RWPE2 (cell line): ENCODE measurements at places on chromosomes 16 and 17.

DNA sequence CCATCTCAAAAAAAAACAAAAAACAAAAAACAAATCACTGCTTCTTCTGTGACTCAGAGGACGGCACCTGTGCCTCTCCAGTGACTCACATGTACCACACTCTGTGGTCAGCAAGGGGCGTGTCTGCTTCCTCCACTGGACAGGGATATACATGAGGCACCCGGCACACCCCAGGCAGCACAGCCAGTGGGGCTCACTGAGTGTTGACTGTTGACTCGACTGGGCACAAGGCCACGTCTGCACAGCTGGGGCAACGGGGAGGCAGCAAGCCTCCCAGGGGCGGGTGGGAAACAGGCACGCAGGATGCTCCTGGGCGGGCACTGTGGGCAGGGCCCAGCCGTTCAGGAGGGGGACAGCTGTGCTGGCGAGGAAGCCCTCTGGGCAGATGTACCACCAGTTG is 64.1 kb downstream of the TIMM22 start:
- peak overlapping the region; percentile 9 for H3K27ac ChIP-seq
- no peak overlapping the region for H3K4me3 ChIP-seq
- H3K36me3 ChIP-seq = peaks cover 42% of the 10 kb centered on the region
- DNase-seq = peak; percentile 99
- no peaks in the 10 kb centered on the region for H3K27me3 ChIP-seq

DNA sequence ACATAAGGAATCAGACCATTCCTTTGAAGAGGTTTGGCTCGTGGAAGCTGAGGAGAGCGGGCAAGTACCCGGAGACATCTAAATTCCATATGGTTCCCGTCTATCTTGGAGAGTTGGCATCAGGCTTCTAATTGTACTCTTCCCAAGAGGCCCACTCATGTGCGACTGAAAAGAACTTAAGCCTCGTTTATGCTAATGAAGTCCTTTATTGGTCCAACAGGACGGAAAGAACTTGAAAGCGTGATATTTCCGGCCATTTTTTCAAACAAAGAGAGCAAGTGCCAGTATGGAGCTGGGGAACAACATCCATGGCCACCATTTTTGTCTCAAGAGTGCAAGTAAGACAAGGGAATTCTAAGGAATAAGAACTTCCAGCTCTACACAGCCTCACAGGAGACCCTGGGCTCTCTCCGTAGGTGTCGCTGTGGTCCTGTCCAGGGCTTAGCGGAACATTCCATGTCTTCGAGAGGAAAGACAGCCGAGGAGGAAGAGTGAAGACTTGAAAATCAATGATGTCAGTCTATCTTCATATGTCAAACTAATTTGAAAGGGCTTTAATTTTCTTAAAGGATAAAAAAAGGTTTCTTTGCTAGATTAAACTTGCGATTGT is 566.0 kb upstream of the PSMD7 start:
- peaks cover 16% of the 10 kb centered on the region for H3K4me1 ChIP-seq
- no peaks in the 10 kb centered on the region for H3K36me3 ChIP-seq
- no peak overlapping the region for H3K4me3 ChIP-seq
- H3K27me3 ChIP-seq = no peaks in the 10 kb centered on the region
- H3K27ac ChIP-seq = no peak overlapping the region
- DNase-seq = no peak

GRCh38 chr17:40538019-40538935 is 27.0 kb downstream of the CCR7 start:
- no peak for DNase-seq
- no peak overlapping the region for H3K4me3 ChIP-seq
- H3K27me3 ChIP-seq = no peaks in the 10 kb centered on the region
- H3K4me1 ChIP-seq = peaks cover 47% of the 10 kb centered on the region

DNA sequence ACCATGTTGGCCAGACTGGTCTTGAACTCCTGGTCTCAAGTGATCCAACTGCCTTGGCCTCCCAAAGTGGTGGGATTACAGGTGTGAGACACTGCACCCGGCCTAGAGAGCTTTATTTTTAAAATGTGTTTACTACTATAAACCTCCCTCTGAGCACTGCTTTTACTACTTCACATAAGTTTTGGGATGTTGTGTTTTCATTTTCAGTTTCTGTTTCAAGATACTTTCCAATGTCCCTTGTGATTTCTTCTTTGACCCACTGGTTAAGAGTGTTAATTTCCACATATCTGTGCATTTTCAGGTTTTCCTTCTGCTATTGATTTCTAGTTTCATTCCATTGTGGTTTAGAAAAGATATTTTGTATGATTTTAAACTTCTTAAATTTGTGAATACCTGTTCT is 74.4 kb downstream of the NETO2 start:
- no peak overlapping the region for H3K4me3 ChIP-seq
- no peaks in the 10 kb centered on the region for H3K27me3 ChIP-seq
- no peaks in the 10 kb centered on the region for H3K36me3 ChIP-seq
- no peak overlapping the region for H3K27ac ChIP-seq
- H3K4me1 ChIP-seq = no peaks in the 10 kb centered on the region
